ENCODE measurements at places on chromosomes 16 and 17.

DNA sequence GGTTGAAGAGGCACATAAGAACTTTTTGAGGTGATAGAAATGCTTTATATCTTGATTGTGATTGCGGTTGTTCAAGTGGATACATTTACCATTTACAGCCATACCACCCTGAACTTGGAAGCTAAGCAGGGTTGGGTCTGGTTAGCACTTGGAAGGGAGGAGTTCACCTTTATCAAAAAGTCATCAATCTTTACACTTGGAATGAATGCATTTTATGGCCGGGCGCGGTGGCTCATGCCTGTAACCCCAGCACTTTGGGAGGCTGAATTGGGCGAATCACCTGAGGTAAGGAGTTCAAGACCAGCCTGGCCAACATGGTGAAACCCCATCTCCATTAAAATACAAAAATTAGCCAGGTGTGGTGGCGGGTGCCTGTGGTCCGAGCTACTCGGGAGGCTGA lies 9.5 kb upstream of the GJD3 start:
- DNase-seq: no peak

- no peak for DNase-seq
Measured at GRCh38 chr16:643050-643368, 1.4 kb downstream of the MCRIP2 start.

DNA sequence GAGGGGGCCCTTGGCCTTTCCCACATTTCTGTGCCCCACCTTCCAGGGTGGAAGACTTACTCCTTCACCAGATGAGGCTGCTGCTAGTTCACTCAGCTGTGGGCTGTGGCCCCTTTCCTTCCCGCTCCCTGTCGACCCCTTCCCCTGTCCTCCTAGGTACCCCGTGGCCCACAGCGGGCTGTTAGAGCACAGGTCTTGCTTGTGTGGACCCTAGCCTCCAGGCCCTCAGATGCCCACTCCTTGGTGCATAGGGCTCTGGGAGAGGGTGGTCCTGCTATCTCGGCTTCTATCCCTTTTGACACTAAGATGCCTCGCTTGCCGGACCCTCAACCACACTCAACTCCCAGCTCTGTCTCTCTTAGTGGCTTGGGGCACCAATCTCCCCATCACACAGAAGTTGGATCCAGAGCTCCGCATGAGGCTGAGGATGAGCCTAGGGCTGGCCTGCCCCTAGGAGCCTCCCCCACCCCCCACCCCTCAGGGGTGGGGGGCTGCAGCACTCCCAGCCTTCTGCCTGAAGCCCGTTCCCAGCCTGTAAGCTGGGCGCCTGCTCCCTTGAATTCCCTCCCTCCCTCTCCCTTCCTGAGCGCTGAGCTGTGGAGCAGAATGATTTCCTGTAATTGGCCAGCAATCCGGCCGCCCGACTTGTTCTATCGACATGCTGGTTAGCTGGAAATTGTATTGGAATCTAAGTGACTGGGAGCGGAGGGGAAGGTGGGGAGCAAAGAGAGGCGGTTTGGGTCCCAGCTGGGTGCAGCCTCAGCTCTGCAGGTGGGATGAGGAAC lies 30.9 kb downstream of the DCAKD start:
- DNase-seq: no peak

- no peak for DNase-seq
Measured at GRCh38 chr16:1789643-1790045, 3.9 kb downstream of the IGFALS start.

GRCh38 chr16:65409510-65409909 lies 287.6 kb upstream of the CDH11 start:
- no peak for DNase-seq

GRCh38 chr17:69363488-69364210 lies 36.7 kb upstream of the ABCA5 start:
- DNase-seq: no peak
